ENCODE measurements at places on chromosomes 1 and 21.

DNA sequence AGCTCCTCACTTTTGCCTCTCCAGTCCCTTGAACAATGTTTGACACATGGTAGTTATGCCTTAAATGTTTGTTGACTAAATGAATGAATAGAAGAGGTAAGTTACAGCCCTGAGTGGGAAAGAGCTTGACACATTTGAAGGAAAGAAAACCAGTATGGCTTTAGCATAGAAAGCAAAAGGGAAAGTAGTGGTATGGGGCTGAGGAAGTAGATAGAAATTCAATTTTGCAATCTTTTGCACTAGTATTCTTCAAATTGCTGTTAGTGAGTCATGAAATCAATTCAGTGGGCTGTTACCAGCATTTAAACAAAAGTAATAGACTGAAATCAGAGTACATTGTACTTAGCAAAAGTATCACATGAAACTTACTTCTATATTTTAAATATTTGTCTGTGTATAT lies 21.1 kb downstream of the PLA2G4A start:
- DNase-seq = no peak

- DNase-seq = no peak
Observed at GRCh38 chr1:173866413-173867115, 1.2 kb downstream of the GAS5 start.

DNA sequence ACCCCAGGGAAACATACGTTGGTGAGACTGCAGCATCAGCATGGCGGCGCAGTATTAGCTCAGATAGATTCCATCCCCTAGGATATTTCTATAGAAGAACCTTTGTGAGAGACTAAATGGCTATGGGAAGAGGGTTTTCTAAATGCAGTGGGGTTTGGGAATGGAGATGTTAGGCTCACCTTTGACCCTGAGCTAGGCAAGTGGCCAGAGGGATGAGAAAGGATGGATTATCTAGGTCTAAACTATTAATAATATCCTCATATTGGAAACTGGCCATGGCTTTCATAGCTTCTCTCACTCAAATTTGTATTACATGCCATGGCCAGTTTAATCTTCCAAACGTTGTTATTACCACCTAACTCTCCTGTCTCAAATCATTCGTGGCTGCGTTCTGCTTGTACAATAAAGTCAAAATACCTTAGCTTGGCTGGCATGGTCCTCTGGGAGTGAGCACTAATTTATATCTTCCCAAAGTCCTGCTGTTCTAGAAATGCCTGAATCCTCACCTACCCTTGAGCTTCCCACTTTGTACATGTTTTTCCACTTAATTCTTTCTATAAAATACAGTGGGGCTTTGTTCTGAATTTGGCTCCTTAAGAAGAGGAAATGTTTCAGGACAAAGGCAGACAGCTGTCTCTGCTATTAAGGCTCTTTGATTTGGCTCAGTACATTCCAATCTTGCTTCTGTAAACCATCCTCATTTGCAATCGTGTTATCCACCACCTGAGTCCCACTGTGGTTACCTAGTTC lies 31.0 kb upstream of the COG2 start:
- no peak for DNase-seq

GRCh38 chr1:40936931-40937339 lies 42.6 kb upstream of the CTPS1 start:
- no peak for DNase-seq

DNA sequence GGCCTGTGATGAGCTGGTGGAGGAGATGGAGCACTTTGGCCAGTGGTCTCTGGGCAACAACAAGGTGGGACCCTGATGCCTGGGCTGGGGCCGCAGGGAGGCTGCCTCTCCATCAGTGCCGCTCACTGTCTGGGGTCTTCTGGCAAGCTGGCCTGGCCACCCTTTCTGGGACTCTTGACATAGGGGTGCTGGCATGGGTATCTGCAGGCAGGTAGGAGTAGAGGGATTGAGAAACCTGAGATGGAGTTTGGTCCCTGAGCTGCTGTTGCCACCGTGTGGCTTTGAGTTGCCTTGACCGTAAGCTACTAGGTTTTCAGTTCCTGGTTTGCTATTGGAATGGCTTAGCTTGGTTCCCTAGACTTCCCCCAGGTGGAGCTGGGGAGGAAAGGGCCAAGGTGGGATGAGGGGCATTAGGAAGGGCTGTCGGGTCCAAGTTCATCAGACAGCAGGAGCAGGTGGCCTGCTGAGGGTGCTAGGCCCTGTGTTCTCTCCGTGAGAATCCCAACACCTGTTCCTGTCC lies 13.2 kb upstream of the MFN2 start:
- DNase-seq = no peak

DNA sequence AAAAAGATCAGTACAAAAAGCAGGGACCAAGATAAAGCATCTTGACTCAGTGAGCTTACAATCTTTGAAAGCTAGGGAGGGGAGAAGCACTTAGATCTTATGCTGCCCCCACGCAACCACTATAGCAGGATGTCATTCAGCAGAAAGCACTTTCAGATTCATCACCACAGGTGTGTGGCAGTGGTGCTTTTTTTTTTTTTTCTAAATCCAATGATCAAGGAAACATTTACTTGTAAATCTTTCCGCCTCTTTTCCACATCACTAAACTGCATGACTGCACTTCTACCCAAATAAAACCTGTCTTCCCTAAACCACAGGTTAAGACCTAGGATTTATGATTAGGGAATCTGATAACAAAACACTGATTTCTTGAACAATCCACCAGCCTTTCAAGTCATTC lies 154.8 kb downstream of the SLC45A1 start:
- DNase-seq = peak; percentile 22

- no peak for DNase-seq
Observed at GRCh38 chr1:111419037-111419436, 8.5 kb downstream of the OVGP1 start.

DNA sequence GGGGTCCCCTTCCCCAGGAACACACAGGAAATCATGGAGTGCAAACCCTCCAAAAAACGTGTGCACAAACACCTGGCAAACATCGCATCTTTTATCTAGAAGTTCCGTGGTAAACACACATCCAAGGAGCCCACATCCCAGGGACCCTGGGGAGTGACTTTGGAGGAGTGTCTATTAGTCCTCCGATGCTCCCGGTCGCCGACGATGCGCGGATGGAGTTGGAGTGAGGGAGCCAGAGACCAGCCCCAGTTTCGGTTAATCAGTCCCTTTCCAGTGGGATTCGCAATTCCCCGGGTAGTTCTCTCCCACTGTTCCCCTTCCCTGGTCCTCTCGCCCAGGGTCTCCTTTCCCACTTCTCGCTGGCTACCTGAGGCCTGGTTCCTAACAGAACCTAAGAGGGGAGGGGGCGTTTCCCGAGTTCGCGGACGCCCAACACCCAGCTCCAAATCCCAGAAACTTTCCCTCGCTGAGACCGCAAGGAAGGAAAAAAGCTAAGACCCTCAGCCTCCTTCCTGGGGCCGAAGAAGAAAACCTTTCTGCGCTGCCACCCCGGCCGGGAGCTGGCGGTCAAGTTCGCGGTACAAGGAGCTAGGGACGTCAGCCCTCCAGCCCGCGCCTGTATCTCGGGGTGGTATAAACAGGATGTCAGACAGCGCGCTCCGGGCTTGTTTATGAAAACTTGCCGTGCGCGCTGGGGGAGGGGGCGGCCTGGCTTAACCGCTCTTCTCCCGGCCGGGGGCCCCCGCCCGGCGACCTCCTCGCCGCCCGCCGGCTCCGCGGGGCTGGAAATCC lies 787 bp downstream of the JAK1 start:
- DNase-seq = peak; percentile 25

DNA sequence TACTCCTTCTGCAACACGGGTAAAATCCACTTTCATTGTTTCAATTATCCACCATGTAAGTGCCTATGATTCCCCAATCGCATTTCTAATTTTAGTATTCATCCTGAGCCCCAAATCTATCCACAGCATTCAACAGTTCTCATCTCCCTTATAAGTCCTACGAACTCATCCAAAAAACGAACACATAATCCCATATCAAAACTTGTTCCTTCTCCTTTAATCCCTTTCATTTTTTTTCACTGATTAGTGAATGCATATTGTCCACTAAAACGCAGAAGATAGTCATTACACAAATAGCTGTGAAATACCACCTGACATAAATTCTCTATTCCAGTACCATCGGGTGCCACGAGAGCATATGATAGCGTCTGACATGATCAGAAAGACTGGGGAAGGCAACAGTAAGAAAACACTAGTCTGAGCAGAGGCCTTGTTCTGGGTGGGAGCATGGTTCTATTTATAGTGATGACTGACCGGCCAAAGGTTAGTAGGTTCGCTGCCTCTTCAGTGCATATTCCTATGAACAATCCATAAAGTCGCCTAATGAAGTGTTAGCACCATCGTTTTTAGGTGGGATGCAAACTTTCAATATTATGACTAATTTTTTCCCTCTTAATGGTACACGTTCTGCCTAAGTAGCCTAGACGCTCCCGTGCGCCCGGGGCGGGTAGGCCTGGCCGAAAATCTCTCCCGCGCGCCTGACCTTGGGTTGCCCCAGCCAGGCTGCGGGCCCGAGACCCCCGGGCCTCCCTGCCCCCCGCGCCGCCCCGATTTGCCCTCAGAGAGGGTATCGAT lies 648 bp downstream of the ATP5PF start:
- DNase-seq = no peak

- DNase-seq = no peak
Observed at GRCh38 chr1:231518485-231519034, 9.9 kb upstream of the TSNAX start.

Data from stimulated activated CD4-positive, alpha-beta T cell treated with anti-CD3 and anti-CD28 coated beads, TNF-alpha, amount 100 ng/mL, for 4 hours (primary cell).